ENCODE measurements at places on chromosomes 3 and 15.

DNA sequence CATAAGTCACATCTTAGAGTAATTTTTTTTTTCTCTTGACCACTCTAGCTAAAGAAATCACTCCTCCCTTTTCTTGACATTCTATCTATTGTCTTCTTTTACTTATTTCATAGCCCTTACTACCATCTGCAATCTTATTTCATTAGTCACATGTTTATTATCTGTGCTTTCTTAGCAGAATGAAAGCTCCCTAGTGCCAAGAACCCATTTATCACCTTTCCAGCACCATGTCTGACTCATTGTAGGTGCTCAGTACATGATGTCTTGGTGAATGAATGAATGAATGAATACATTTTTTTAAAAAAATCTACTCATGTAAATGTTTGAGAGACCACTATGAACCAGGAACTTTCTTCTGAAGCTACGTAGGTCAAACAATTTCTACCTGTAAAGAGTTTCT is 157.2 kb downstream of the CADPS start:
- DNase-seq: no peak

GRCh38 chr3:147807776-147808175 is 398.6 kb downstream of the ZIC1 start:
- DNase-seq: no peak

DNA sequence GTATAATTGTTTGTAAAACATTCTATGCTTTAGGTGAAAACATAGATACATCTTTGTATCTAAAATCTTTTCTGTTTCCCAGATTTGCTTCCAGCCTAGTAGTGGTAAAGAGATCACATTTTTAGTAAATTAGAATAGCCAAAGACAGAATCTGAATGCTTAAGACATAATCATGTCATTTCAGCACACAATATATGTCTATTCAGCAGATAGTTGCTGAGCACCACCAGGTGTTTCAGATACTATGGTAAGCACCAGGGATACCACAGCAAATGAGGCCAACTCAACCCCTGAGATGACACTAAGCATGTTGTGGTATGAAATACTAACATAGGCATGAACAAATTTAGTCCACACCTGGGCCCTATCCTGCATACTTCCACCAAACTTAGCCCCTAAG is 195.2 kb upstream of the SOX14 start:
- DNase-seq: no peak

GRCh38 chr3:54240-54639 is 142.3 kb upstream of the CHL1 start:
- DNase-seq: no peak

- no peak for DNase-seq
These were observed 51.3 kb upstream of the KPNA4 start for GRCh38 chr3:160616716-160617115.

- DNase-seq: no peak
These were observed 990.4 kb downstream of the GBE1 start for GRCh38 chr3:80771085-80771484.

GRCh38 chr15:41417418-41418195 is 712 bp downstream of the RTF1 start:
- no peak for DNase-seq

DNA sequence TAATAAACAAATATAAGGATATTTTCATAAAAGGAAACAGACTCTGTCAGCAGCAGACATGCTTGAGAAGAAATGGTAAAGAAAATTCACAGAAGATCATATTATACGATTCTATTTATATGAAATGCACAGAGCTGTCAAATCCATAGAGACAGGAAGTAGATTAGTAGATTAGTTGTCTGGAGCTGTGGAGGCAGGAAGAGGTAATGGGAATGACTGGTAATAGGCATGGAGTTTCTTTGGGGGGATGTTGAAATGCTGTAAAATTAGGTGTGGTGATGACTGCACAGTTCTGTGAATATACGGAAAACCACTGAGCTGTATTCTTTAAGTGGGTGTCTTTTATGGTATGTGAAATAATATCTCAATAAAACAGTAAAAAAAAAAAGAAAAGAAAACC is 35.3 kb downstream of the CEP152 start:
- DNase-seq: no peak

DNA sequence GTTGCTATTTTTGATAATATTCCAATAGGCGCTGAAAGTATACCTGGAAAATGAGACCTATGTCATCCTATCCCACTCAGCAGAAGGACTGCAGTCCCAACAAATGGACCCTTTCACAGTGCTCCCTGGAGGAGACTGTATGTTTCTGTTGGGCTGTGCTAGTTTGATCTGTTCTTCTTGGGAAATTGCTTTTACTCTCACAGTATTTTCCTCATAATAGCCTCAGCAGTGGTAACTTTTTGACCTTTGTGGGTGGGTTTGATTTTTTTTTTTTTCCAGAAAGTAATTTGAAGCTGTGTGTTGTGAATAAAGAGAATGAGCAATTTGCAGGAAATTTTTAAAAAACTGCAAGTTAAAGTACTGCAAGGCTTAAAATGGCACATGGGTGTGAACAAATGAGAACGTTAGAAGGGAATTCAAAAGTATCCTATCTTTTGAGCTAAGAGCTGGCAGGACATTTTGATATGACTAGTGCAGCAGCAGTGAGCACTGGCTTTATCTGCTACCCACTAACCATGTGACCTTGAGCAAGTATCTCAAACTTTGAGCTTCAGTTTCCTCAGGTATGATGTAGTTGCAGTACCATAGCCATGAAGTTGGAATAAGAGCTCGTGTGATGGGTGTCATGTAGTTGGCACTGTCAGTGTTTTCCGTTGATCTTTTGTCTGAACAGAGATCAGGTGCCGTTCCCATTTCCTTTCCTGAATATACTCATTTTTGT is 118.4 kb downstream of the ATG7 start:
- DNase-seq: no peak

DNA sequence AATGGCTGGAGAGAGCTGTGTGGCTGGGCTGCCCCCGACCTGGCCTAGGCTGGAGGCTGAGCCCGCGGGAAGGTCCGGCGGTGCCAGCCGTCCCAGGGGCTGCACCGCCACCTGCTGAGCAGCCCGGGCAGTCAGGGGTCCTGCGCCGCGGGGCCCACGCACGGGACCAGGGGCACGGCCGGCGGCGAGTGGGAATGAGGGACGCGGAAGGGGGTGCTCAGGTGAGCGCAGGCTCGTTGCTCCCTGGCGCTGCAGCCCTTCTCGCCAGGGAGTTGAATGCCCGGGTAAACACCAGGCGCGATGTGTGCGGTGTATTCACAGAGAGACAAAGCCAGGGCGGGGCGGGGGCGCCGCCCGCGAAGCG is 666 bp upstream of the SEMA3F start:
- no peak for DNase-seq

DNA sequence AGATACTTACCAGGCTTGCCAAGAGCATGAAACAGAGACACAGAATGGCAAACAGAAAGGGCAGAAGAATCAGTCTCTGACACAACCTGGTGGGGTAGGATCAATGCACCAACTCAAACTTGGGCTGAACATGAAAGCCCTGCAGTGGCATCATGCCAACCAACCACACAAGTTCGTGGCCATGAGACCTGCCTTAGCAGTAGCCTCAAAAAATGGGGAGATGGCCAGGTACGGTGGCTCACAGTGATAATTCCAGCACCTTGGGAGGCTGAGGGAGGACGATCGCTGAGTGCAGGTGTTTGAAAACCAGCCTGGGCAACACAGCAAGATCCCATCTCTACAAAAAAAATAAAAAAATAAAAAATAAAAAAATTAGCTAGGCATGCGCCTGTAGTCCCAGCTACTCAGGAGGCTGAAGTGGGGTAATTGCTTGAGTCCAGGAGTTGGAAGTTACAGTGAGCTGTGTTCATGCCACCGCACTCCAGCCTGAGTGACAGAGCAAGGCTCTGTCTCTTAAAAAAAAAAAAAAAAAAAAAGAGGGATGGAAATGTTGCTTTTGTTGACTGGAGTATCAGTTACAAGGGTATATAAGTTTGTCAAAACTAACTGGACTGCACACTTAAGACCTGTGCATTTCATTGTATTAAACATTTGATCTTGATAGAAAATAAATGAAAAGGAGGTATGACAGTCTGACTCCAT is 93.4 kb downstream of the XXYLT1 start:
- no peak for DNase-seq

- no peak for DNase-seq
These were observed 190.3 kb downstream of the OPA1 start for GRCh38 chr3:193783166-193783896.

GRCh38 chr3:185744997-185745843 is 79.6 kb downstream of the IGF2BP2 start:
- no peak for DNase-seq

GRCh38 chr15:63292771-63293170 is 15.4 kb downstream of the APH1B start:
- DNase-seq: no peak

- no peak for DNase-seq
These were observed 29.3 kb downstream of the ZNF710 start for GRCh38 chr15:90030376-90030775.

DNA sequence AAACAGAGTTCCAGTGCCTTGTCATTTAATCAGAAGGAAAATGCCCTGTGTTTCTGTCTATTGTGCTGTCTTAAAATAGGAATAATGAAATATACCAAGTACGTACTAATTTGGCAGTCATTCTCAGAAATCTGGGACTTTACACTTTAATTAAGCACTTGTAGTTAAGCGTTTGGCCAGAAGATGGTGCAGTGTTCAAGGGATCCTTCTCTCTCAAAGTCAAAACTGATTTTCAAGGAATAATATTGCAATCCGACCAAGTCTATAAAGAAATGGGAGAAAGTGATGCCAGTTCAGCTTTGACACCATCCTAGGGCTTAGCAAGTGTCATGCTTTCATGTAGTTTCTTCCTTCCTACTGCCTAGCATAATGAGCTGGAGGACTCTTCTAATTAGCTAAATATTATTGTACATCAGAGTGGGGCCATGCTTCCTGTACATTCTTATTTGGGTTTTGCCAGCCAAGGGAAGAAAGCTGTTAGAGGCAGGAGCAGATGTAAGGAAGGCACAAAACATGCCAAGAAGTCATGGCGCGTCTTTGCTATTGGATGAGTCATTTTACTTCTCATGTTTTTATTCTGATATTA is 64.8 kb downstream of the SAMMSON start:
- DNase-seq: no peak

DNA sequence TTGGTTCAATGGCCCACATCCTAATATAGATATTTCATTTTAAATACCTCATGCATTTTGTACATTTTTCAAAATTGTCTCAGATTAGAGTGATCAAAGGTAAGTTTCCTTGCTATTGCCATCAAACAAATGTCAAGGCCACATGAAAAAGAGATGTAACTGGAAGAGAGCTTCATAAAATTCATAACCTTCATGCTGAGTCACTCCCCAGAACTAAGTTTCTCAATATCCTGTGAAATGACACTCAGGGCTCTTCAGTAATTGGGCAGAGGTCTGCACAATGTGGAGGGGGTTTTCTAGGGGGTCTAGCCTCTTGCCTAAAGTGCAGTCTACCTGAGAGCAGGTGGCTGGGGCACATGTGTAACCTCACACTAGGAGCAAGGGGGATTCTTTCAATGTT is 152.2 kb upstream of the SLC2A2 start:
- DNase-seq: no peak

DNA sequence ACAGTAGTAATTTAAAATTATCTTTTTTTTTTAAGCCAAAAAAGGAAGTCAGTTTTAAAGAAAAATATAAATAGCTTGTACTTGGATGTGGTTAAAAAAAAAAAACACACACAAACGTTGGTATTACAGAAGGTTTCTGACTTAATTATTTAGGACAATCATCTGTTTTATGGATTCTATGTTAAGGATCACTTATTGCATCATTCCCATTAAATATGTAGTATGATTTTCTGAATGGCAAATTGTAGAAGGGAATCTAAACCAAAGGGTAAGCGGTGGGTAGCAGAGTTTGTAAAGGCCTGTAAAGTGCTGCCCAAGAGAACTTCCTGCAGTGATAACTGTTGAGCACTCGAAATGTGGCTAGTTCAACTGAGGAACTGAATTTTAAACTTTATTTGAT is 8.0 kb downstream of the SENP2 start:
- no peak for DNase-seq

DNA sequence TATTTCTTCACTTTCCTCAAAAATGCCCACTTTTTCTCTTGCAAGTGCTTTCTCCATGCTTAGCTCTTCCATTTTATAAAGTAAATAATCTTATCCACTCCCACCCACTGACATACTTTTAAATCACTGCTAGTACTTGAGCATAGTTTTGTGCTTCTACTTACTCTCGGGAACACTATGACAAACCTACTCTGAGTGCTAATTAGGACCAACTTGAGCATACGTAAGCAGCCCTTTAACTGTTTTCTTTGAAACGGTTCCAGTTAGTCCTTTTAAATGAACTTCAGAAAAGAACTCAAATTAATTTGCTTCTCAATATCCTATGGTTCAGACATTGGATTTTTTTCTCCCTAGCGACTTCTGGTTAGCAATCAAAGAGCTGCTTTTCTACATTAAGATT is 280.0 kb upstream of the SOX2 start:
- DNase-seq: no peak

- DNase-seq: peak; percentile 22
These were observed 164.3 kb upstream of the LPP start for GRCh38 chr3:187989575-187990153.

- no peak for DNase-seq
These were observed 52.4 kb downstream of the ILDR1 start for GRCh38 chr3:121969631-121970030.

GRCh38 chr15:63460210-63461155 is 43.9 kb upstream of the USP3 start:
- no peak for DNase-seq

- DNase-seq: no peak
These were observed 87.1 kb downstream of the RGMA start for GRCh38 chr15:93001881-93002280.

- DNase-seq: no peak
These were observed 363.6 kb downstream of the NLGN1 start for GRCh38 chr3:173761161-173761560.

DNA sequence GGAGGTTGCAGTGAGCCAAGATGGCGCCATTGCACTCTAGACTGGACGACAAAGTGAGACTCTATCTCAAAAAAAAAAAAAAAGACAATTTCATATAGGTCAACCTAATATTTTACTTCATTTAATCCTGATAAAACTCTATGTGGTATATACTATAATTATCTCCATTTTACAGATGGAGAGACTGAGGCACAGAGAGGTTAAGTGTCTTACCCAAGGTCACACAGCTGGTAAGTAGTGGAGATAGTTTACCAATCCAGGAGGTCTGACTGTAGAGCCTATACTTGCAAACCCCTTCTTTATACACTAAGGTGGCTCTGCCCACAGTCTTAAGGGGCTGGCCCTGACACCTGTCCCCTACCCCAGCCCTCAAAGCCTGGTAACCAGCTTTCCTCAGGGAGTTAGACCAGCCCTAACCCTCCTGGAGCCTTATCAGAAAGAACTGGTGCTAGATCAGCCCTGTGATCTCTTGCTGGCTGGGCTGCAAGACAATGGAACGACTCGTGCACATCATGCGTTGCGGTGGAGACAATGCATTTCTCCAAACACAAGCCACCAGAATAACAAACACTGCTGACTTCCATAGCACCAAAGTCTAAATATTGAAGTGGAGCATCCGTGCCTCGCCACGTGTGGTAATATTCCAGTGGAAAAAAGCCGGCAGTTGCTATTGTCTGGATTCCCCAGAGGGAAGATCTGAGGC is 60.0 kb upstream of the SMAD3 start:
- DNase-seq: no peak

GRCh38 chr3:162932503-162932902 is 1435.9 kb downstream of the OTOL1 start:
- DNase-seq: no peak
